Ureter (tissue), 1 donor: ENCODE measurements at places on chromosomes 2 and 18.

DNA sequence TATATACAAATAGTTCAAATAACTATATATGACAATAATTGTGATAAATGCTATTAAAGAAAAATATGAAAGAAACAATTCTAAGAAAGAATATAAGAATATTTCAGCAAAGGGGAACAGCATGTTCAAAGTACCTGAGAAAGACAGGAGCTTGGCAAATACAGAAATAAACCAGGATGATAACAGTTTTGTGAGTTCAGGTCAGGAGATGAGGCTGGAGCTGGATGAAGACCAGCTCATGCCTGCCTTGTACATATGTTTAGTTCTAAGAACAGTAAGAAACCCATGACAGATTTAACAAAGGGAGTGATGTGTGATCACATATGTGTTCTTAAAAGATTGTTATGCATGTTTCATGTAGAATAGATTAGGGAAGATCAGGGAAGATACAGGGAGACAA, 98.2 kb downstream of the R3HDM1 start:
- no peak for DNase-seq

DNA sequence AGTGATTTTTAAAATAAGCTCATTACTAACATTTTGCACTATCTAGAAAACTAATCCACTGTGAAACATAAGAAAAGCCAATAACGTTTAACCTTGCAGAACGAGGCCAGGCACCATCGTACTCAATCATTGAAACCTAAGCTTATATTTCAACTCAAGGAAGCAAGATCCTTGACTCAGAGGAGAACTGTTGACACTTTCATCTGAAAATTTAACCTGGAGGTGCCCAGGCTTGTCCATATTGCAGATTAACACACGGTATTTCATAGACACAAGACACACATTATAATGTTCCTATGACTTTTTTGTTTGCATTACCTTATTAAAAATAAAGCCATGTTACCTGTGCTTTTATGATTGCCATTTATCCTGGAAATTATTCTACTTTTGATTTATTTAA, 89.6 kb downstream of the ZNF385B start:
- no peak for DNase-seq

DNA sequence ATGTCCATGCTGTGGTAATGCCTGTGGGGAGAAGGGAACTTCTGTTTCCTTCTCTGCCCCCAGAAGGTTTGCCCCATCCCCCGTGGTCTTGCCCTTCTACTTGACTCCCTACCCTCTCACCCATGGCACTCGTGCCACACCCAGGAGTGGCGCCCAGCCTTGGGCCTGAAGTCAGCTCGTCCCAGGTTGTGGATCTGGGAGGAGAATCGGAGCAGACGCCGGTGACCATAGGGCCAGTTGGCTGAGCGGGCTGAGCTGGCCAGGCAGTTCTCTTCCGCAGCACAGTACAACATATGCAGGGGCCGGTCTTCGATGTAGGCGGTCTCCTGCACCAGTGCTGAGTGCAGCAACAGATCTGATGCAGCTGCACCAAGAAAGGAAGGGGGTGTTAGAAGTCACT, 4.7 kb downstream of the HTRA2 start:
- DNase-seq = no peak

GRCh38 chr2:60834270-60834717, 47.1 kb upstream of the REL start:
- DNase-seq = no peak

GRCh38 chr2:129929321-129930290, 49.9 kb upstream of the RAB6C start:
- DNase-seq = no peak

- no peak for DNase-seq
Observed at GRCh38 chr18:23929362-23929930, 85.1 kb upstream of the TTC39C start.

DNA sequence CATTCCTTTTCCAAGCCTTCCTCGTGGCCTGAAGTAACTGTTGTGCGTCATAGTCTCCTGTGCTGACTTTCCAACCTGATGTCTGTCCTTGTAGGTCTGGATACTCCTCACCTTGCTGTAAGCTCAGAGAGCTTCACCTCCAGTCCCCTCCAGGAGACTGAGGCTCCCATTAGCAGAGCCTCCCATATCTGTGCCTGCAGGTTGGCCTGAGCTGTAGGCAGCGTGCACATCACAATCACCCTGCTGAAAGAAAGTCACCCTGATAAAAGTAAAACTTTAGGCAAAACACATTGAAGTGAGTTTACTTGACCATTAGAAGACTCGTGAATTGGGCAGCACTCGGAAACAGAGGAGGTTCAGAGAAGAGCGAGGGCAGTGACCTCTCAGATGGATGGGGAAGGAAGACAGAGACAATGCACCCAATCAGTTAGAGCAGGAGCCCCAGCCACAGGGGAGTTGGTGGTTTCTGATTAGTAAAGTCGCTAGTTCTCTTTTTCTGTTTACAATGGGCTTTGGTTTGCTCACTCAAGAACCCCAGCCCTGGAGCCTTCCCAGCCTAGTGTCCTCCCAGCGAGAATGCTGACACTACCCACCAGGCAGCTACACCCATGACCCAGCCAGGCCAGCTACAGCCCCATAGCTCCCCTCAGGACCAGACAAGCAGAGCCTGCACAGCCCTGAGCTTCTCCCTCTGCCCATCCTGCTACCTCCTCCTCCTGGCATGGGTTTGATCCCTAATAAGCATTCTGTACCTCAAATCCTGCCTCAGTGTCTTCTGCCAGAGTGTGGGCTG, 12.1 kb upstream of the TPO start:
- DNase-seq = no peak

GRCh38 chr18:24560511-24560981, 100.1 kb downstream of the HRH4 start:
- DNase-seq = no peak

DNA sequence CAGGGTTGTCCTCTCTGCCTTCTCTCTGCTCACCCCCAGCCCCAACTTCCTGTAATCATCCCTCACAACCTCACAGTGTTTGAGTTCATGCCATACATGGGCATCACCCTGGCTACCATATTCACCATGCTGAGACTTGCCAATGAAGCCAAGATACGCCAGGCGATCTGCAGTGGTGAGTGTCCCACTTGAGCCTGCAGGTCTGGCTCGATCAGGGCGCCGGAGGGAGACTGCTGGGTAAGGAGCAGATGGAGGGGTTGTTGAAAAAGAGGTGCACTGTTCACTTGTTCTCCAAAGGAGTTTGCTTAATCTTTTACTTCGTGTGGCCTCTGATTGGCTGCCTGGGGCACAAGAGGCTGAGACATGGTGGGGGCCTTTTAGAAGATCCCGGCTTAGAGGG, 14.6 kb downstream of the MROH2A start:
- DNase-seq = no peak

DNA sequence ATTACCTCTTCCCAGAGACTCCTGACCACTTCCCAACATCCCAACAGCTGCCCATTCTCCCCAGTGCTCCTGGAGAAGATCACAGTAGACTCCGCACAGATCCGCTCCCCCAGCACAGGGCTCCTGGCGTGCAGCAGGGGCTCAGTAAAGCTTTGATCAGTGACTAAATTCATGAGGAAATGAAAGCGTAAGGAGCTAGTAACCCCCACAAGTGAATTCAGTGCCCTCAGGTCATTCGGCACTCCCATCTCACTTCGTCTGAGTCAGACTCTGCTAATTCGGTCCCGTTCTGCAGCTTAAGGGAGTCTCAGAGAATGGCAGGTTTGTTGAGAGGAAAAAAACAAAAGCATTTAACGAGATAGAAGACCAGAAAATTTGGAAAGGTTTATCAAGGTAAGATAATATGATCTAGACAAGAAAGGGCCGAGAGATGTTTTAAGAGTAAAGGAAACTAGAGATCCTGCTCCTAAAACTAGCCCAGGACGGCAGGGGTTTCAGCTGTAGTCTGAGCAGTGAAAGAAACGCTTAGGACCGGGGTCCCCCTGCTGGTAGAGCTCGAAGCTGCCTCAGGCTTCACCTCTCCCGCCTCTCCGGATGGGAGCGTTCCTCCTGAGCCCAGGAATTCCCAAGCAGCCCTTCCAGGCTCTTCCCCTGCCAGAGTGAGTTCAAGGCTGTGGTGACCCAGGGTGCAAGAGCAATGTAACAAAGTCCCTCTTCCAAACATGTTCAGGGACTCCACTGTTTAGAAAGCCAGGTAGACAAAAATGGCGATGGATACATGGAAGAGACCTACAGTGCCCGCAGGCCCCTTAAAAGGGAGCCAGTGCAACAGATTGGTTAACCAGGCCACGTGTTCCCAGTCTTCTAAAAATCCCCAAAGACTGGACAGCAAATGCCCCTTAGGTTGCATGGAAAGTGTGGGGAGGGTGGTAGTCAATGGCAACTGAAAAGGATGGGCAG, 127.3 kb downstream of the DNER start:
- DNase-seq = peak; percentile 69

GRCh38 chr2:47708801-47709499, 74.0 kb upstream of the MSH6 start:
- no peak for DNase-seq

- no peak for DNase-seq
Observed at GRCh38 chr2:200422071-200422470, 87.8 kb downstream of the KCTD18 start.

GRCh38 chr2:236001166-236001828, 166.9 kb downstream of the GBX2 start:
- DNase-seq = no peak

DNA sequence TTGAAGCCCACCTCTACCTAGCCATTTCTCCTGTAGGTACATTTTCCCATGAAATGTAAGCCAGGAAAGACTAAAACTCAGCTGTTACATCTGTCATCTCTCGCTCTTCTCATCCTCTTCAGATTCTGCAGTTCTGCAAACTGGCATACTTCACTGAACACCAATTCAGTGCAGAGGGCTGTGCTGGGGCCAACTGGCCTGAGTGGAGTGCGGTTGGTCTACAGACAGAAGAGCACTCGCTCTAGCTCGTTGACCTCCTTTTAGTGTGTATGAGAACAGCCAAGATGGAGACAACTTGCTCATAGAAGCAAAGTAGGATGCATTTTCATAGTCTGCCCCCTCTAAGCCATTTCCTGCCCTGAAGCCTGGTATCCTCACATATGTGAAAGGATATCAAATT, 862.6 kb downstream of the BCL11A start:
- no peak for DNase-seq

- no peak for DNase-seq
Observed at GRCh38 chr2:10137053-10137843, 14.7 kb downstream of the RRM2 start.

GRCh38 chr18:9081940-9082339, 20.6 kb upstream of the NDUFV2 start:
- DNase-seq = no peak

DNA sequence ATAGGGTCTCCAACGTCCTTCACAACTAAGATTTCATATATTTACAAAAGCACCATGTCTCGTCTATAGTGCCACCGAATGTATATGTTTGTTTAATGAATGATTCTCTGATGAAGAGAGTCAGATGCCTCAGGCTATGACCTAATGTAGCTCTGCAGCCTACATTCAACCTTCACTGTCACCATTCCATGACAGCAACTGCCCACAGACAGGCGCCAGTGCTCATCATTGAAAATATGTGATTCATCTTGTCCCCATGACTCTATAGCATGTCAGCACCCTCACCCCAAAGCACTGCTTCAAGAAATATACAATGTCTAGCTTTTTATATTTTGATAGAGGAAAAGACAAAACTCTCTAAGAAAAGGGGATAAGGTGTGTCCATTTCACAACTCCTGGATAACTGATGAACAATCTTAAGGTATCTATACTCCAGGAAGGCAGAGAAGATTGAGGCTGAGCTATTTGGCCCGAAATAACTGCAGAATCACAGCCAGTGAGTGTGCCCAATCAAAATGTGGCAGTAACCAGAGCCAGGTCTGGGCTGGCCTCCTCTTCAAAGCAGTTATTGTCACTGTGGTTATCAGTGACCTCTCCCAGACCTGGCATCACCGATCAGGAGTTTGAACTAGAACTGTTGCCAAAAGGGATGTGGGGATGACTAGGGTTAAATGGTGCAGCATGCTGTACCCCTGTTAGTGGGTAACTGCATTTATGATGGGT, 246.6 kb downstream of the SETBP1 start:
- DNase-seq = no peak

DNA sequence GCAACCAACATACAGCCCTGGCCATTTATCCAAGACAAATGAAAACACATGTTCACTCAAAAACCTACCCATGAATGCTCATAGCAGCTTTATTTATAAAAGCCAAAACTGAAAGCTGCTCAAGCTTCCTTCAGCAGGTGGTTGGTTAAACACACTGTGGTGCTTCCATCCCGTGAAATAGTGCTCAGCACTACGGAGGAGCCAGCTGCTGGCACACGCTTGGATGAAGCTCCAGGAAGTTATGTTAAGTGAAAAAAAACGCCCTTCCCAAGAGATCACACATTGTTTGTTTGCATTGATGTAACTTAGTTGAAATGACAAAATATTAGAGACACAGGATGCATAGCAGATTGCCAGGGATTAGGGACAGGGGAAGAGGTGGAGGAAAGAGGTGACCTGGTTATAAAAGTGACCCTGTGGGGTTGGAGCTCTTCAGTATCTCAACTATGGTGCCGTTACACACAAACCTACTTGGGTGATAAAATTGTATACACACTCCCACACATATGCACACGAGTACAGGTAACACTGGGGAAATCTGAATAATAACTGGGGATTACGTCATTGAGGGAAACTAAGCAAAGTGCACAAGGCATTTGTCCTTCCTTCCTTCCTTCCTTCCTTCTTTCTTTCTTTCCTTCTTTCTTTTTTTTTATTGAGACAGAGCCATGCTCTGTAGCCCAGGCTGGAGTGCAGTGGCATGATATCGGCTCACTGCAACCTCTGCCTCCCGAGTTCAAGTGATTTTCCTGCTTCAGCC, 6.2 kb upstream of the ALPG start:
- DNase-seq = no peak

DNA sequence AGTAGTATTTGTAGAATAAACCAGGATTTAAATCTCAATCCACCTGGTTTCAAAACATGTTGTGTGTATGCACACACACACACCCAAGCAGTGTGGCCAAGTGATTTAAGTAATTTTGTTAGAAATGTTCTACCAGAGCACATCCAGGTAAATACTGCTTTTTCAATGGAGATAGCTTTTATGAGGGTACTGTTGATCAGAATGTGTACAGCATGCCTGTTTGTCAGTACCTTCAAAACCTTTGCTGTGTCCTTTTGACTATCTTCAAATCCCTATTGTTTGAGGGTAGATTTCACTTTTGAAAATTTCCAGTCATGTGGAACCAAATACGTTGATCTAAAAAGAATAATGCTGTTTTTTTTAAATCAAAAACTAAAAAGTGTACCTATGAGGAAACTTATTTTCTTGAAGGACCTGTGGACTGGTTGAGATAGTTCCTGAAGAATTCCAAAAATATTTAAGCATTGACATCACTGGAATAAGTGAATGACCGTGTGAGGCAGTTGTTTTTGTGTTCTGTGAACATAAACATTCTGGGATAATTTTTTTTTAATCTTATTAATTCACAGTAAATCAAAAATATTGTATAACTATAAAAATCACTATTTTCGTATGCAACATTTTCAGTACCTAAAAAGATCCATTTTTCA, 70.9 kb downstream of the PTRHD1 start:
- DNase-seq = no peak

GRCh38 chr18:76484749-76485387, 10.2 kb downstream of the ZNF516 start:
- DNase-seq = no peak
